ENCODE measurements at places on chromosomes 16 and 17.
A peak's percentile ranks its signal among the peaks of the same experiment; 100 is the strongest.

DNA sequence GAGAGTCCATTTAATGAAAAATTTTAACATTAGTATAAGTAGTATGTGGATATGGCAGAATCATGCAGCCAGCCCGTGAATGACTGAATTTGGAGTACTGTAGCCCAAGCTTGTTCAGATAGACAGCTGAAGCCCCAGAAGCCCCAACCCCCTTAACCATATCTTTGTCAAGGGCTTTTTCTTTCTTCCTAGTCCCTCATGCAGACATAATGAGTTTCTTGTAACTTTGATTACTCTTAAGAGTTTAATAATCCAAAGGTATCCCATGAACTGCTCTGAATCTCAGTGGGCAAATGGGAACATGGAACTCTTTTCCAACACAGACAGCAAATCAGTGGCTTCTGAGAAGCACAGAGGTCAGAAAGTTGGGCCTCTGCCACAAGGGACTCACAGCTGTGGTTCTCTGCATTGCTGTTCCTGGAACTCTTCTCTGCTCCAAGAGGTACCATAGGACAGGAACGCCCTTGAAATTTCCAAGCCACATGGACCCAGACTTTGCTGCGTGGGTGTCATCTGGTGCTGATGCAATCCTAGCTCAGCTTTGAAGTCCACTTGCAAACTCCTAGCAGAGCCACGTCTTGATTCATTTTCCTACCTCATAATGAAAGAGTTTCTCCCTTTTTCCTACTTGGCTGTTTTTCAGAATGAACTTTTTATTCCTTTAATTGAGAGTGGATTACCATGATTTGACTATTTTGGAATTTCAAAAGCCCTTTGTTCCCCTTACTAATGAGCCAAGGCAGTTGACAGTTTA is 18.1 kb downstream of the LYRM1 start:
- DNase-seq, result no peak

DNA sequence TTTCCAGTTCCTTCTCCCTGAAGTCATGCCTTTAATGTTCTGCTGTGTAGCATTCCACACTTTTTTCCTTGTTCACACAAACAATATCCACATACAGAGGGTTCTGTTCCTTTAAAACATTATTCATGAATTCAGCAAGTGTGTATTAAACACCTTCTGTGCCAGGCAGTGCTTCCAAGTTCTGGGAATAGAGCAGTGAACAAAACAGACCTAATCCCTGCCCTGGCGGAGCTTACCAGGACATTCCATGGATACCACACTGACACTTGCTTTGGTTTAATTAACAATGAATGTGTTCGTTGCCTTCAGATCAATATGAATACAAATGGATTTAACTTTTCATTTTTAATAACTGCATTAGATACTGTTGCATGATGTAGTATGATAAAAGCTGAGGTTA is 57.9 kb upstream of the CLEC19A start:
- no peak for DNase-seq

- no peak for DNase-seq
Observed at GRCh38 chr16:82865412-82865811, 238.6 kb downstream of the CDH13 start.

DNA sequence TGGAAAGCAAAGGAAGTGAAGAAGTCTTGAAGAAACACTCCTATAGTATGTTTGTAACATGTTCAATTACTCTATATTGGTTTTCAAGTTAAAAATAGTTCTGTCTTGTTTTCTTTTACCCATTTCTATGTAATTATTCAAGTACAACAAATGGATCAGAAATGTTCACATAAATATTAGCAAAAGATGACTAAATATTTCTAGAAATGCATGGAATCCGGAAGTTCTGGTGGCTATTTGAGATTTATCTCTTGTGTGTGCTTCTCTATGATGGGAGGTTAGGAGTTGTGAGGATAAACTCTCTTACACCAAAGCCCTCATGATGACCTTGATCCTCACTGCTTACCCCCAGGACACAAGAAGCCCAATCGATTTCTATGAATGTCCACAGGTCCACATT is 237.5 kb downstream of the CDH8 start:
- no peak for DNase-seq

GRCh38 chr17:45824475-45824874 is 20.2 kb upstream of the SPPL2C start:
- no peak for DNase-seq

GRCh38 chr17:78249818-78250806 is 18.7 kb downstream of the TMEM235 start:
- no peak for DNase-seq

GRCh38 chr16:4968879-4969483 is 10.9 kb downstream of the SEC14L5 start:
- DNase-seq, result no peak

GRCh38 chr17:19644493-19645210 is 3.9 kb upstream of the ALDH3A2 start:
- no peak for DNase-seq

GRCh38 chr16:56747486-56748045 is 17.6 kb downstream of the NUP93 start:
- DNase-seq, result no peak

DNA sequence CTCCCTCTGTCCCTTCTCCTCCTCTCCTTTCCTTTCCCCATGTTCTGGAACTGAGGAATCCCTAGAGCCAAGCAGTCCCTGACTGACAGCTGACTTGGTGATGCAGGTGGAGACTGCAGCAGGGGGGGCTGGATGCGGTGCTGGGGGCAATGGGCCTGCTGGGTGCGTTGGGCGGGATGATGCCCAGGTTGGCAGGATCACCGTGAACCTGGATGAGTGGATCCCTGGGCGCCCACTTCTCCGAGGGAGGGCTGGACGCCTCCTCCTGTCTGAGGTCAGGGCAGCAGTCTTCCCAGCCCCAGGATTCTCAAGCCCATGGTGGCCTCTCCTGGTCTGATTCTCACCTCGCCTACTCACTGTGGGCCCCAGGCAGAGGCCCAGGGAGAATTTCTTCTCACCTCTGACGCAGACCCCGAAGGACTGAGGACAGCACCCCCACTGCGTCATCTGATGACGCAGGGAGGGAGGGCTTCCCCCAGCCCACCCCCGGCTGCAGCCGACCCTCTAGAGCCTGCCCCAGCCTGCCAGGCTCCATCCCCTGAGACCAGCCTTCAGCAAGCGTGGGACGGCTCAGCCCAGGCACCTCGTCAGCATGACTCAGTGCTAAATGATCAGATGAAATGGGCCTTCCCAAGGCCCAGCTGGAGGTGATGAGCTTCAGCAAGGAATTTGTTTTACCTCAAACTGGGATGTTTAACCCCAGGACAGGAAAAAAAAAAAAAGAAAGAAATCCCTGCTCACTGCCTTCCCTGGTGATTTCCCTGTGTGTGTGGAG is 188.0 kb upstream of the TNRC6C start:
- no peak for DNase-seq

DNA sequence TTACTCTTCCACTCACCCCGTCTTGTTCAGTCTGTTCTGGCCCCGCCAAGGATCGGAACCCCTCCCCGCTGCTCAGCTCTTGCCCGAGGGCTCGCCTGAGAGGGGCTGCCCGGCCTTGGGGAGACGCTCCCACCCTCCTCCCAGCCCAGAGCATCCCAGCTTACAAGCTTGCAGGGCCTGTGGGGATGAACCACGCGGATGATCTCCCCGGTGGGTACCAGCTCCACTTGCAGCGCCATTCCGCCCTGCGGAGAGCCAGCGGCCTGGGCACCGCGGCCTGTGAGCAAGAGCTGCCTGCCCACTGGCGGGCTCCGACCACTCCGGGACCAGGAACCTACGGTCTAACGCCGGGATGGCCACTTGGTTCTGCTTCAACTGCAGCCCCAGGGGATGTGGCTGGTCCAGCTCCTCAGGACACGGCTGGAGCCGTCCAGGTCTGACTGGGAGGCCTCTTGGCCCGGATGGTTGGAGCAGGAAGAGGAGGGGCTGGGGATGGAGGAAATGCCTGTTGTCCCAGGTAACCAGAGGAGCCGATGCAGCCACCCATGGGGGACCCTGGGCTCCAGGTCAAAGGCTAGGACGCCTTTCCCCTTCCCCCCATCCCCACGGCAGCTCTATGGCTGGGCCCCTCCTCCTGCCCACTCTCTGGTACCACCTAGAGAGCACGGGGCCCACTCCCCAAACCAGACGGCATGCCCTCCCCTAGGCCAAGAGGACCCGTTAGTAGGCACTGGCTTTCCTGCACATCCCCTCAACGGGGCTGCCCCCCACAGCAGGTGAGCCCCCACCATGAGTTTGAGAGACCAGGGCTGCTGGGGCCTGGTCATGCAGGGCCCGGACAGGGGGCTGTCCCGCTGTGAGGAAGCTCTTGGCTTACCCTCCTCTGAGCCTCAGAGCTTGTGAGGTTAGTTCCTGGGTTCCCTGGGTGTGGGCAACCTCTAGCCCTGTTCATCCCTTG is at the start of gene MYO1C:
Gene MYO1C, minus strand, starts transcription at position 438 of the 958 bp plus-strand sequence. Its CDS starts 199 bp downstream, at position 239.
- DNase-seq, result no peak

DNA sequence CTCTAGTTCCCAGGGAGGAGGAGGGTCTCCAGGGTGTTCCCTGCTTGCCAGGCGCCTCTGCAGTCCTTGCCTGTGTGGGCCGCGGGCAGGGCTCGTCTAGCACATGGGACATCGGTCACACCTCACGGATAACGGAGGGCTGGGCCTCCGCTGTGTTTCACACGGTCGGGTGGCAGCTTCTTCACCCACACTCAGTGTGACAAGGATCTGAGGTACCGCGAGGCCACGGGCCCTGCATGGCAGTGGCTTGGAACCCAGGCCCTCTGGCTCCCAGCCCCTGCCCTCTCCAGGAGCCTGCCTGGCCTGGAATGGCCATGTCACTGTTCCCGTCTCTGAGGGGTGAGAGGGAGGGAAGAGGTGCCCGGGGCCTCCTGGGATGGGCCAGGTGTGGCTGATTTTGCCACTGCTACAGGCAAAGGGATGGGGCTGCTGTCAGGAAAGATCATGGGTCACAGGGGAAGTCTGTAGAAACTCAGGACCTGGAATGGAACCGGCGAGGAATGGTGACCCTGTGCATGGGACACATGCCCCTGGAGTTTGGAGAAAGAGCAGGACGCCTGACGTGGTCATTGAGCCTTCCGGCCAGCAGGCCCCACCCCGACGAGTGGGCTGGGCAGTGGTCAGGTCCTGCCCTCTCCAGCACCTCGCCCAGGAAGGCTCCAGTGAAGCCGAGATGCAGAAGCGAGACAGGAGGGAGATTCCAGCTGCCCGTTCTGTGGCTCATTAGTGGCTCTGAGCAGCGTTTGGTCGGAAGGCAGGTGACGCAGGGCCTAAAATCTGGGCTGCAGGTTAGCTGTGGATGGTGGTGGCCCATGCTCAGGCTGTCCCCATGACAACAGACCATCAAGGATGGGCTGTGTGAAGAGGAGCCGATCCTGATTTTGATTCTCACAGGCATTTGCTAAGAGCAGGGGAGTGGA is 76.5 kb upstream of the GSE1 start:
- peak; percentile 29 for DNase-seq

DNA sequence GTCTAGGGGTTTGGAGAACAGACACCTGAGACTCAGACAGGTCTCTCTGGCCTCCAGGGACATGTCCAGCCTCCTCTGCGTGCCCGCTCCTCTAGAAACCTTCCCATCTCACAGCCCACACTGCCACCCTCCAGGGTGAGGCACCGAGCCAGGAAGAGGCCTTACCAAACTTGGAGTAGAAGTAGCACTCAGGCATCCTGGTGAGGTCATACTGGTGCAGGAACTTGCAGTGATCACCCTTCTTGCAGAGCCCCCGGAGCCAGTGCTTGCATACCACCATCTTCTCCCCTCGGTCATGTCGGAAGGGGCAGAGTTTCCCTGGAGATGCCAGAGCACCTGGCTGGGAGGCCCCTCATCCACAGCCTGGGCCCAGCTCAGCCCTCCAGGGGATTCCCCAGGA is 4.2 kb downstream of the CPSF4L start:
- DNase-seq, result no peak

DNA sequence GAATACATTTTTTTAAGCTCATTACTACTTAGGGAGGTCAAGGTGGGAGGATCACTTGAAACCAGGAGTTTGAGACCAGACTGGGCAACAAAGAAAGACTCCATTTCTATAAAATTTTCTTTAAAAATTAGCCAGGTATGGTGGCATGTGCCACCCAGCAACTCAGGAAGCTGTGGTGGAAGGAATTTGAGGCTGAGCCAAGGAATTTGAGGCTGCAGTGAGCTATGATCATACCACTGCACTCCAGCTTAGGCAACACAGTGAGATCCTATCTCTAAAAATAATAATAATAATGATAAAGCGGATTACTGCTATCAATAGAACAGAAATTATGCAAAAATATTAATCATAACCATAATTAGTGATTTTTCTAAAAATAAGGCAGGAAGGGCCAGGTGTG is 170.3 kb downstream of the COPRS start:
- no peak for DNase-seq

- DNase-seq, result no peak
Observed at GRCh38 chr16:87316450-87316922, 706 bp downstream of the C16orf95 start.

DNA sequence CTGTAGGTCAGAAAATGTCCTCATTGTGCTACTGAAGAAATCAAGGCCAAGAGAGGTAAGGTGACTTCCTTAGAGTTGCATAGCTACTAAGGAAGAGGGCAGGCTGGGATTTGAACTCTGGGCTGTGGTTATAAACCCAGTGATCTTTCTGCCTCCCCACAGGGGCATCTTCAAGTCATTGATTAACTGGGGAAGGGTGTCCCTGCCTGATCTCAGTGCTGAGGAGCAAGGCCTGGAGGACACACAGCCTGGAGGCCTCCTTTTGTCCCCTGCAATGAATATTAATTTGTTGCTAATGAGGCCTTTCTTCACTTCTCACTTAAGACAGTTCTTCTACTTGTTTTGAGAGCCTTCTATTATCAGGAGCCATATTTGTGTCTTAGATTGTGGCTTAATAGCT is 83.8 kb downstream of the KATNIP start:
- DNase-seq, result no peak

DNA sequence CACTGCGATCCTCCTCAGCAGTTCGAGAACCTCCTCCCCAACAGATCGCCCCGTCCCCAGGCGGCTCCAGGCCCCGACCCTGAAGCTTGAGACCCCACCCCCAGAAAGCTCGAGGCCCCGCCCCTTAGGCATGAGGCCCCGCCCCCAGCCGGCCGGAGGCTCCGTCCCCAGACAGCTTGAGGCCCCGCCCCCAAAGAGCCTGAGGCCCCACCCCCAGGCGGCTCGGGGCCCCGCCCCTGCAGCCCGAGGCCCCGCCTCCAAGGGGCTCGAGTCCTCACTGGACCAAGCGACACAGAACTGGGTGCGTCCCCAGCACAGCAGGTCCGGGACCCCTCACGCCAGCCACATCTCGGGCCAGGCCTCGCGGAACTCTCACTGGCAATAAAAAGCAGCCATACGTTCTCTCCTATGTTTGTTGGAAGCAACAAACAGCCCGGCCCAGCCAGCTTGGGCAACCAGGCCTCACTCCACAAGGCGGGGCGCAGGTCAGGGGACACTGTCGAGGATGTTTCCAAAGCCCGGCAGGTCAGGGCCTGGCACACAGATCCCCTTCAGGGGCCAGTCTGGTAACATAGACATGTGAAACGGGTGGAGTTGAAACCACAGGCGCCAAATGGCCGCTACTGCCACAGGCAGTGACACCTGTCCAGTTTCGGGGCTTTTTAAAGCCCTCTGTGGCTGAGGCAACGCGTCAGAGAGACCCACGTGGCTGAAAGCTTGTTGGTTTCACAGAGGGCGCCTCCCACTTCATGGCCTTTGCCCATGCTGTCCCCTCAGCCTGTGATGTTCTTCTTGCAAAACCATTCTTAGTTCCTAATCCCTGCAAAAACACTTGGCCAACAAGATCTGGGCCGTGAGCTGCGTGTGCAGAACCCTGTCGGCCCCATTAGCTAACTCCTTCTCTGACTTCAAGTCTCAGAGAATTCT is 224.2 kb downstream of the PARN start:
- peak; percentile 40 for DNase-seq

Data from D341Med (cell line).